Lung (tissue), 17 donors: ENCODE measurements at places on chromosomes 7 and 10. TPM values are rescaled to one million over a fixed set of nuclear protein-coding genes. Genes with fewer than 3 reads are reported as not detected.

GRCh38 chr7:40805361-40805760, 670.6 kb downstream of the SUGCT start:
- H3K4me1 ChIP-seq = no peaks in the 10 kb centered on the region
- no peaks in the 10 kb centered on the region for H3K36me3 ChIP-seq
- H3K27me3 ChIP-seq = no peaks in the 10 kb centered on the region

DNA sequence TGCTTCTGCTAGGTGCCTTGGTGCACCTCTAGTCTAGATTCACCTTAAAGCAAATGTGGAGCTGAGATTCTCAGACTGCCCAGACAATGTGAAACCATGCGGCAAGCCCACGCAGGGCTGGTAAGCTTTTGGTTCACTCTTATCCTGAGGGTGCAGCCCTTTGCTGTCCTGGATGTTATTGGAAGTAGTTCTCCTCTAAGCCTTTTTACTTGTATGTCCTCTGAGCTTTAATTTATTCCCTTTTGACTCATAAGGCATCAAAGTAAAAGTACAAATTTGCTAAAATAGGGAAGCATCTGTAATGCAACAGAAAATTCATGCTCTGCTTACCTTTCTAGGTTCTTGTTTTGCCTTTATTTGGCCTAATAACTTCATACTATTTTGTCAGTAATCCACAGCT, 186.8 kb downstream of the MACC1 start:
- no peaks in the 10 kb centered on the region for H3K27me3 ChIP-seq
- H3K4me3 ChIP-seq = no peak overlapping the region

GRCh38 chr7:41938371-41938770, 235.5 kb upstream of the INHBA start:
- no peak for DNase-seq
- no peak overlapping the region for H3K4me3 ChIP-seq
- H3K4me1 ChIP-seq = no peaks in the 10 kb centered on the region
- no peaks in the 10 kb centered on the region for H3K36me3 ChIP-seq
- H3K27ac ChIP-seq = no peak overlapping the region

DNA sequence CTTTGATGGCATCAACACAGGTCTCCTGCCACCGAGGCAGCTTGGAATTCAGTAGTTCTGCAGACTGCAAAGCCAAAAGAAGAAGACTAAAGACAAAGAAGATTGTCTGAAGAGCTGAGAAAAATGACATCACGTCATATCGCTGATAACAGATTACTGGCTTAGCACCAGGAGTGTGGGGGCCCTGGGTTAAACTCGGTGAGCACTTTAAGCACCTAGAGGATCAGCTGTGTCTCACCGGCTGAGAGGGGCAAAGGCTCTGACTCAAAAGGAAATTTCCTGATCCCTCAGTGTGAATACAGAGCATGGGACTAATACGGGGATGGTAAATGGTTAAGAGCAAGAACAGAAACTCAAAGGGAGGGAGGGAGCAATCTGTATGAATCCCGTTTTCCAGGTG, 30.7 kb downstream of the BRI3 start:
- no peaks in the 10 kb centered on the region for H3K4me1 ChIP-seq
- H3K36me3 ChIP-seq = peaks cover 4% of the 10 kb centered on the region
- no peaks in the 10 kb centered on the region for H3K27me3 ChIP-seq
- no peak for DNase-seq
- no peak overlapping the region for H3K4me3 ChIP-seq

- no peaks in the 10 kb centered on the region for H3K36me3 ChIP-seq
- H3K27me3 ChIP-seq = no peaks in the 10 kb centered on the region
- no peaks in the 10 kb centered on the region for H3K4me1 ChIP-seq
- peak; percentile 29 for DNase-seq
- no peak overlapping the region for H3K27ac ChIP-seq
- H3K4me3 ChIP-seq = no peak overlapping the region
These were observed 237.2 kb downstream of the CSTF2T start for GRCh38 chr10:51462076-51462779.

DNA sequence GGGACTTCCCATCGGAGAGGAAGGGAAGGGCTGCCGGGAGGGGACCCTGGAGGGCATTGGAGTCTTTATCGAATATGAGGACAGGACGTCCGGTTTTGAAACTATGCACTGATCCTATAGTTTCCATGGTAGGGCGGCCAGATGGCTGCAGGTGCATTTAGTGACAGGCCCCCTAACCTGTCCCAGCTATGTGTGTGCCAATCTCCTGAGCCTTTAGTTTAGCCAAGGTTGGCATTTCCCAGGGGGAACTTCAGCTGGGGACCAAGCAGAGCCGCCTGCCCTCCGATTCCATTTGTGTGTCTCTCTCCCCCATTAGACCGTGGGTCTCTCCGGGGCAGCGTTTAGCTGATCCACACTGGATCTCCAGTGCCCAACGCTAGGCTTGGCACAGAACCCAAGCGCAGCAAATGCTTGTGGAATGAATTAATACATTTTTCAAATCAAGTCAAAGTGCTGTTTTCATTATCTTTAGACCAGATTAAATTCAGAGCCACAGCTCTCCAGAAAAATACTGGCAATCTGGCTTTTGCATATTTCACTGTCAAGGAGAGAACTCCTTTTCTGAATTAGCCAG, 19.9 kb downstream of the TMEM270 start:
- peak overlapping the region; percentile 60 for H3K27ac ChIP-seq
- no peak overlapping the region for H3K4me3 ChIP-seq
- no peak for DNase-seq
- no peaks in the 10 kb centered on the region for H3K36me3 ChIP-seq
- H3K4me1 ChIP-seq = peaks cover 19% of the 10 kb centered on the region

DNA sequence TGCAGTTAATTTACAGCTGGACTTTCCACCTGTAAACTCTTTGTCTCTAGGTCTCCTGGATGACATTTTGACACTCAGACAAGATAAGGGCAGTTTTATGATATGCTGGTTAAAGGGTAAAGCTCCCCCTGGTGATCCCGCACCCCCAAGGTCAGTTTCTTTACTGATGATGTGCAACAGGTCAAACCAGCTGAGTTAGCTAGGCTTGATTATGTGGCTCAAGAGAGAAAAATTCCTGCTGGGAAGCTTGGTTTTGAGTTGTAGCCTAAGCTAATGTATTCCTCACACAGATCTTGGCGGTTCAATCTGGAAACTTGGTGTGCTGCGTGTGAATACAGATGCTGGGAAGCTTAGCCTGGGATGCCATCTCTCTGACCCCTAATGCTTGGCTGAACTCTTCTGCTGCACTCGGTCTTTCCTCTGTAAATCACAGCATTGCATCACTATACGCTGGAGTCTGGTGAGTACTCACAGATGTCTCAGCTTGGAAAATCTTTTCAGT, 11.4 kb upstream of the AKR1D1 start:
- DNase-seq = peak; percentile 94
- no peak overlapping the region for H3K27ac ChIP-seq
- H3K27me3 ChIP-seq = no peaks in the 10 kb centered on the region
- no peak overlapping the region for H3K4me3 ChIP-seq
- no peaks in the 10 kb centered on the region for H3K4me1 ChIP-seq
- H3K36me3 ChIP-seq = no peaks in the 10 kb centered on the region

DNA sequence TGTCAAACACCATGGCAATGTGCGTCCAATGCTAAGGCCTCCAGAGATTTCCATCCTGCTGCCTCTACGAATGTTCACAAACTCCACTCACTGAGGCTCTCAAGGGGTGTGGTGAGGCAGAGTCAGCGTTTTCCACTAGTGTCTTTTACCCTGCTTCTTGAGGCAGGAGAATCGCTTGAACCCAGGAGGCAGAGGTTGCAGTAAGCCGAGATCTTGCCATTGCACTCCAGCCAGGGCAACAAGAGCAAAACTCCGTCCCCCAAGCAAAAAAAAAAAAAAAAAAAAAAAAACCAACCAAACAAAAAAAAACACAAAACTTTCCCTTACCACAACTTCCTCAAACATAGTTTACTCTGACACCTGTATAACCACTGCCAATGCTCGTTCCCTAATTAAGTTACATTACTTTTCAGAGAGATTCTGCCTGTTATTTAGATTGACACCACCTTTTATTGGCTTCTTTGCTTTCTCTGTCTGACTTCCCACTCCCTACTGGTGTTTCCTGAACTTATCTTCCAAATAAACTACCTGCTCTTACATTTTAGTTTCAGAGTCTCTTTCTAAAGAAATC, 102.1 kb upstream of the ZNF746 start:
- H3K27me3 ChIP-seq = no peaks in the 10 kb centered on the region
- H3K36me3 ChIP-seq = peaks cover 5% of the 10 kb centered on the region

DNA sequence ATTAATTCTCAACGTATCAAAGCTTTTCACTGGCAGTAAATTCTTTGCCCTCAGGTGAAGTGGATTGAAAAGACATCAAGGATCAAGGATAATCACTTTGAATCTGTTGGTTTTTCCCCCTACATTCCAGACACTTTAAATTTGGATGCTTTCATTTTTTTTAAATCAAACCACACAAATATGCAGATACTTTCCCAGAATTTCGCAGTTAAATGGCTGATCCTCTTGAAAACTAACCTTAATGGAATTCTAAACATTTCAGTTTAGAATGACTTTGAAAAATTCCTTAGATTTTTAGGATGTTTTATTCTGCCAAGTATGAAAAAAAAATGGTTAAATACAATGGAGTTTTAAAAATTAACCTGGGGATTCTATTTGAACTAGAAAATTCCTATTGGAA, 325.9 kb downstream of the GFRA1 start:
- no peak overlapping the region for H3K27ac ChIP-seq
- no peaks in the 10 kb centered on the region for H3K27me3 ChIP-seq
- no peak overlapping the region for H3K4me3 ChIP-seq
- no peak for DNase-seq
- H3K36me3 ChIP-seq = peaks cover 2% of the 10 kb centered on the region

- H3K27me3 ChIP-seq = no peaks in the 10 kb centered on the region
- peaks cover under 1% of the 10 kb centered on the region for H3K4me1 ChIP-seq
- DNase-seq = no peak
- peaks cover 6% of the 10 kb centered on the region for H3K36me3 ChIP-seq
These were observed 77.2 kb upstream of the PDGFA start for GRCh38 chr7:596819-597182.

GRCh38 chr10:119755446-119755845, 29.6 kb downstream of the INPP5F start:
- no peaks in the 10 kb centered on the region for H3K27me3 ChIP-seq
- no peak overlapping the region for H3K27ac ChIP-seq
- no peaks in the 10 kb centered on the region for H3K36me3 ChIP-seq
- H3K4me3 ChIP-seq = no peak overlapping the region

CLDN3 gene
- total RNA-seq = 43.4 TPM

ELOVL3 gene
- 1.4 TPM for total RNA-seq

SLC16A9 gene
- 6.0 TPM for total RNA-seq

OR2A42 gene
- not detected for total RNA-seq

TAS2R41 gene
- not detected for total RNA-seq
